ENCODE measurements at places on chromosomes 6 and 20.

- DNase-seq, result no peak
These were observed 32.3 kb downstream of the ELOVL2 start for GRCh38 chr6:11011787-11012234.

- DNase-seq, result no peak
These were observed 307.5 kb downstream of the EYS start for GRCh38 chr6:65399355-65400084.

DNA sequence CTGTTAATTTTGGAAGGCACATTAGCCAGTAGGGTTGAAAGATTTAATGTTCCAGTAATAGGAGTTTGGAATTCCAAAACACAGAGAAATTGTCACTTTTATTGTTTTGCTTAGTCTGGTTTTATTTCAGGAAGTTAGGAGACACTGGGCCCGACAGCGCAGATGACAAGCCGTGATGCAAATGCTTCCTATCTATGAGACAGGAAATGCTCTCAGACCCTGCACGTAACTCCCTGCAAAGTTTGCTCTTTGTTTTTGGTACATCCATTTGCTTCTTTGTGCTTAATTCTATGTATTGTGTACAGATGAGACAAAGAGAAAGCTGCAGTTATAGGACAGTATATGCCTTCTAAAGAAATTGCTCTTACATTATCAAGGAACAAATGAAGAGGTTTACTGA is 201.6 kb upstream of the SGK1 start:
- DNase-seq, result no peak

DNA sequence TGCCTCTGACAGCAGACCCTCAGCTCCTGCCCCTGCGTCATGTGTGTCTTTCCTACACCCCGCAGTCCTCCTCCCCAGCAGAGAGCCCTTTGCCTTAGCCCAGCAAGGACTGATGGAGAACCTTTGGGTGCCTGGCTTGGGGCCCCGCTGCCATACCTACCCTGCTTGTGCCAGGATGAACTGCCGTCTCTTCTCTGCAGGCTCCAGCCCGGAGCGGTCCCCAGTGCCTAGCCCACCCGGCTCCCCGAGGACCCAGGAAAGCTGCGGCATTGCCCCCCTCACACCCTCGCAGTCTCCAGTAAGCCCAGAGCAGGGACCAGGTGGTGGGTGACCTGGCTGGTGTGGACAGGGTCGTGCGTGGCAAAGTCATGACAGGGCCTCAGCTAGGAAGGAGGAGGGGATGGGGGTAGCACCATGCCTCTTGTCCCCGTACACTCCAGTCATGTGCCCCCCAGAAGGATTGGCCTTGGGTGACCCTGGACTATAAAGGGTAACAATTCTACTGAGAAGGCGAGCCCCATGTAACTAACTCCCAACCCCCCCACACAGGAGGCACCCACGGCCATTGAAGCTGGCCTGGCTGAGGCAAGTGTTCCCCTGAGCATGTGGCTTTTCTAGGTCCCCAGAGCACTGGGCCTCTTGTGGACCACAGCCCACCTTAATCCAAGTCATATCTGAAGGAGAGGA is 8.3 kb downstream of the HSPA12B start:
- DNase-seq, result no peak

GRCh38 chr6:105138141-105138540 is 41.7 kb downstream of the POPDC3 start:
- DNase-seq, result no peak

DNA sequence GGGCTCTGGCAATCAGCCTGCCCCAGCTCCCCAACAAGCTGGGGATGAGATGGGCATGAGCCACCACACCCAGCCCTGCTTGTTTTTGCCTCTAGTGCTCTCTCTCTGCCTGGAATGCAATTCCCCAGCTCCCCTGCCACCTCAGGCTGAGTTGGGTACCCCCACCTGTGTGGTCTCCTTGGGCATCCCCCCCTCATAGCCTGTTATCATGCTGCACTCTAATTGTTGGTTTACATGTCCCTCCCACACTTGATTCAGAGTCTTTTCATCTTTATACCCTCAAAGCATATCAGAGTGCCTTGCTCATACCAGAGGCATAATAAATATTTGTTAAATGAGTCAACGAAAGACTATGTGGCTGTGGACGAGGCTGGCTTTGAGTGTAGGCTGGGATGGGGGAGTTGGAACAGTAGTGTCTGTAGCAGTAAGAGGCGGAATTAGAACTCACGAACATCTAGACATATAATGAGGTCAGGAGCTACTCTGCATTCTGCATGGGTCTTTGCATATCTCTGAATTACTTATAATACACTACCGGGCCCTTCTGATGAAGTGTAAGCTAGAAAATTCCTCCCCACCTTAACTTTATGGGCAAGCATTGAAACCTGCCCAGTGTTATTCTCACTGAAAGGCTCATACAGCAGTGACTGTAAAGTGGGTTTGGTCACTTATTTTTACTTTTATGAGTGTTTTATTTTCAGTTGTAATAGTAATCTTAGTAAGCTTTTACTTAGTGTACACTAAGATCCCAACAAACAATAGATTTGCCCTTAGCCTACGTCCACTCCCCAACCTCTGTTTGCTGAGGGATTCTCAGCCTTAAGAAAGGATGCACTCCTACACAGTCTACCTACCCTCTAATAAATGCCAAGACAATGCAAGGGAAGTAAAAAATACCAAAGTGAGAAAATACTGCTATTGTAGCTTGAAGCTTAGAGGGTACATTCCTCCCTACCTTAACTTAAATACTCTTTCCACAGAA is 58.7 kb downstream of the EDN1 start:
- DNase-seq, result peak; percentile 60

DNA sequence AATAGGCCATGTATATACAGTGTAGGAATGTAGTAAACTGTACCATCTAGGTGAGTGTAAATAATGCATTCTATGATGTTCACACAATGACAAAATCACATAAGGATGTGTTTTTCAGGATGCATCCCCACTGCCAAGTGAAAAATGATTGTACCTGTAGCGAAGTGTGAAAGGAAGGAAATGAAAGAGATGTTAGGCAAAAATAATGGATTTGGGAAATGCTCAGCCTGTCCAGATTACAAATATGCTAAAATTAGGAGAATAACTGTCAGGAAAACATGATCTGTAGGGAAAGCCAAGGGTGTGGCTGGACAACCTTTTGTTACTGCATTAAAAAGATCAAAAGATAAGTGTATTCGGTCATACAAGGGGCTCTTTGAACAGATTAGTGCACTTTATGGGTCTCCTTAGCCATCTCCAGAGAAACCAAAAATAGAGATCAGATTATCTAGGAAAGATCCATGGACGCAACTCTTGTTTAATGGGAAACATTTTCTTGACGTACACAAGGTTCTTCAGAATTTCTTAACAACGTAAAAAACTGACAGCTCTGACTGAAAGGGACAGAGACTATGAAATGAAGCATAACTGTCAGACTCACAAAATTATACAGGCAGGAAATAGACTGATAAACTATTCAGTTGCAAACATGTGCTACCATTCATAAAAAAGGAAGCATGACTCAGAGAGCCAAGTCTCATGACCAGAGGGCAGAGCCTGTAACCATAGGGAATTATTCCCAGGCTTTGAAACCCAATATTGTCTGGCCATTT is 253.6 kb upstream of the RAB32 start:
- DNase-seq, result peak; percentile 36

GRCh38 chr6:153001767-153002612 is 519 bp downstream of the MTRF1L start:
- no peak for DNase-seq

DNA sequence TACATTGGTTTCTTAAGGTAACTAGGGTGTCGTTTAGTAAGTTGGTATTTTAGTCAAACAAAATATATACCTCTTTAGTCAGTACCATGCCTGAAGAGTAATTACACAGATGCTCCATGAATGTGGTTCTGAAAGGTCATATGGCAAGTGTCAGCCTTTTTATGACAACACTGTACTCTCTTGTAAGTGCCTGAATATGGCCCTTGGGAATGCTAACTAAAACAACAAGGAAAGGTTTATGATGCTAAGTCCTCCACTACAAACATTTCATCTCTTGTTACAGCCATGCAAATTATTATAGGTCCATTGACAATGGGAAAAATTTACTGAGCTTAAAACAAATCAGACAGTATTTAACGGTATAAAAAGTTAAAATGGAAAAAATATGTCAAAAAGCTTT is 39.0 kb upstream of the SUPT3H start:
- DNase-seq, result no peak

DNA sequence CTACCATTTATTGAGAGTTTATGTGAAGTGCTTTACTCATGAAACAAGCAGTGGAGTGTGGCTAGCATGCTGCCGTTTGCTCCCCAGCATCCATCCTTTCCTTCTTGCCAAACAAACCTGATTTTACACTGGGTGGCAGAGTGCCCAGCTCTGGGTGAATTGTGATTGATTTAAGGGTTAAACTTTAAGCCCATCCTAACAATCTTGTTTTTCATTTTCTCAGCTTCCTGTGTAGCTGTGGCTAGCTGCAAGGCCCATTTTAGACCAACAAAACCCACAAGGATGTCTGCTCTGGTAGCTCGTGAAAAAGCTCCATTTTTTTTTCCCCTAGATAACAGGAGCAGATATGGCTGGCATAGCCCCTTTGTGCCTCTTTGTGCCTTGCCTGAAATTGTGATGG is 77.7 kb upstream of the KCNG1 start:
- DNase-seq, result no peak

DNA sequence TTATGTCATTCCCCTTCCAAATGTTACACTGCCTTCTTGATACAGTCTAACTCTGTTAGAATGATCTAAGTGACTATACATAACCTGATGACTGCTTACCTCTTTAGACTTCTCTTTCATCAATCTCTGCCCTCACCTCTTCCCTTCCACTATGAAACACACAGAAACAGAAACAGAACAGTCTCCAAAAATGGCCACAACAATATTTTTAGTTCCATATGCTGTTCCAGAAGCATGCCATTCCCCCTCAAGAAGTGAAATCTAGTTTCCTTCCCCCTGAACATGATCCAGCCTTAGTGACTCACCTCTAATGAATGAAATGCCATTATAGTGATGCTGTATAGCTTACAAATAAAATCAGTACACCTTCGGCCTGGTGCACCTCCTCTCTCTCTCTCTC is 229.3 kb upstream of the TENT5A start:
- DNase-seq, result no peak

- no peak for DNase-seq
These were observed 352.8 kb upstream of the SOX4 start for GRCh38 chr6:21240709-21241108.

GRCh38 chr6:79057746-79058145 is 20.3 kb downstream of the PHIP start:
- no peak for DNase-seq

- DNase-seq, result no peak
These were observed 89.1 kb upstream of the PHACTR3 start for GRCh38 chr20:59515013-59515905.

- no peak for DNase-seq
These were observed 48.9 kb downstream of the PHF20 start for GRCh38 chr20:35820715-35821114.

- DNase-seq, result no peak
These were observed 134.8 kb upstream of the RPS6KA2 start for GRCh38 chr6:166761801-166762200.

- DNase-seq, result peak; percentile 90
These were observed 9.6 kb upstream of the PKIG start for GRCh38 chr20:44572551-44573500.

GRCh38 chr6:7106752-7107577 is 796 bp upstream of the RREB1 start:
- DNase-seq, result no peak

DNA sequence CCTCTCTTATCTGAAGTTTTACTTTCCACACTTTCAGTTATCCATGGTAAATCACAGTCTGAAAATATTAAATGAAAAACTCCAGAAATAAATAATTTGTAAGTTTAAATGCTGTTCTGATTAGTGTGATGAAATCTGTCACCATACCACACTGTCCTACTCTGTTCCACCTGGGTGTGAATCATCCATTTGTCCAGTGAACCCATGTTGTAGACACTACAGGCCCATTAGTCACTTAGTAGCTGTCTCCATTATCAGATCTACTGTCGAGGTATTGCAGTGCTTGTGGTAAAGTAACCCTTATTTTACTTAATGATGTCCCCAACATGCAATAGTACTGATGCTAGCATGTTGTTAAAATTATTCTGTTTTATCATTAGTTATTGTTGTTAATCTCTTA is 29.2 kb upstream of the MMS22L start:
- DNase-seq, result no peak

DNA sequence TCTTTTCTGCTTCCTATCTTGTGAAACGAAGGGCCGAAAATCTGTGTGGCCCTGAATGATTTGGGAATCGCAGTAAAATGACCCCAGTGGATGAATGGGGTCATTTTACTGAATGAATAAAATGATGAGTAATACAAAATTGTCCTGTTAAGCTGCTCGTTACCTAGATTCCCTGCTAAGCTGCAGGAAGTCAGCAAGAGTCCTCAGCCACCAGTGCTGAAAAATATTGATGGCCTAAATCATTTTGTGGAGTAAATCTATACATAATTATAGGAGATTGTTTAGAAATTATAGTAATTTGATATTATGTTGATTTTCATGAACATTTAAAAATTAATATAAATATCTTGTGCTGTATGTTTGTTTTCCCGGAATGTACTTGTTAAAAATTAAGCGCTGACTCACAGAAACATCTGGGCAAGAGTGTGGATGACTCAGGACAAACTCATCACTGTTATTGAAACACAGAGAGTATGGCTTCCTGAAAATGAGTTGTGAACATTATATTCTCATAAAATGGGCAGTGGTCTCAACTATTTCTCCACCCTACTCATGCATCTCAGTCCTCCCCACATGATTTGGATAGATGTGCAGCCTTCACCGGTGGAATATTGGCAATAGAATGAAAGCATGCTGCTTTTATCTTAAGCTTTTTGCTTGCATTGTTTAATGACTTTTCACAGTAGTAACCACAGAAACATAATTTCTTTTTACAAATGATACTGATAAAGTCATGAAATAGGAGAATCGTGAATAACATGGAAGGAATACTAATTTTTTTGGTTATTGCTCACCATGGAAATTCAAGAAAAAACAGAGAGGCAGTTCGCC is 36.2 kb upstream of the RGS17 start:
- DNase-seq, result peak; percentile 40

DNA sequence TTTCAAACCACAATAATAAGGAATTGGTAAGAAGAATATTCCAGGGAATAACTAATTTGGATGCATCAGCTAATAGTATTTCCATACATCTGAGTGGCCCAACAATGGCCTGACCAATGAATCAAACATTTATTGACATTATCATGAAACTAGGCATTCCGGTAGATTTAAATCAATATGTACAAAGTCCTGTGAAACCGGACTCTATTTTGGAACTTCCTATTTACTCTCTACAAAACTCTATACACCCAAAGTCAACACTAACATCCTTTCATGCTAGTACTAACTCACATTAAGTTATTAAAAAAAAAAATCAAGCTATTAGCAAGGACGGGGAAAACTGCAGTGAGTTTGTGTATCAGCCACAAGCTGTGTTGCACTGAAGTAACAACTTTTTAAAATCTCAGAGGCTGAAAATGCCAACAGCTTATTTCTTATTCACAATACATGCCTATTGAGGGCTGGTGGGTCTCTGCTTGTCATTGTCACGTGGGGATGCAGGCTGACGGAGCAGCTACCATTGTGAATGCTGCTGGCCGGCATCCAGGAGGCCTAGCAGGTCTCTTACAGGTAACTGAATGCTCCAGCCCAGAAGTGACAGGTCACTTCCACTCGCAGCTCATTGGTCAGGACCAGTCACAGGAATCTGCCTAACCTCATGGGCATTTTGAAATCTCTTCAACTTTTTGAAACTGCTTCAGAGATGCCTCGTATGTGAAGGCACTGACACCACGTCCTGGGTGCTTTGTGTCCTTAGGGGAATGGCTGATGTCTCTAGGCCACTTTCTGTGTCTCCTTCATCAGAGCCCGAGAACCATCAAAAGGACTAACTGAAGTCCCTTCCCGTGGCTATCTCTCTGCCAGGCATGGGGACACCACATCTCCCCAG is 76.3 kb downstream of the SLC22A23 start:
- no peak for DNase-seq

- no peak for DNase-seq
These were observed 40.1 kb upstream of the SIRPA start for GRCh38 chr20:1855109-1855508.
